Stimulated activated CD4-positive, alpha-beta T cell treated with anti-CD3 and anti-CD28 coated beads, Interleukin-12 subunit alpha, Interleukin-12 subunit beta, amount 100 ng/mL, for 4 hours (primary cell): ENCODE measurements at places on chromosomes 5 and 9.

DNA sequence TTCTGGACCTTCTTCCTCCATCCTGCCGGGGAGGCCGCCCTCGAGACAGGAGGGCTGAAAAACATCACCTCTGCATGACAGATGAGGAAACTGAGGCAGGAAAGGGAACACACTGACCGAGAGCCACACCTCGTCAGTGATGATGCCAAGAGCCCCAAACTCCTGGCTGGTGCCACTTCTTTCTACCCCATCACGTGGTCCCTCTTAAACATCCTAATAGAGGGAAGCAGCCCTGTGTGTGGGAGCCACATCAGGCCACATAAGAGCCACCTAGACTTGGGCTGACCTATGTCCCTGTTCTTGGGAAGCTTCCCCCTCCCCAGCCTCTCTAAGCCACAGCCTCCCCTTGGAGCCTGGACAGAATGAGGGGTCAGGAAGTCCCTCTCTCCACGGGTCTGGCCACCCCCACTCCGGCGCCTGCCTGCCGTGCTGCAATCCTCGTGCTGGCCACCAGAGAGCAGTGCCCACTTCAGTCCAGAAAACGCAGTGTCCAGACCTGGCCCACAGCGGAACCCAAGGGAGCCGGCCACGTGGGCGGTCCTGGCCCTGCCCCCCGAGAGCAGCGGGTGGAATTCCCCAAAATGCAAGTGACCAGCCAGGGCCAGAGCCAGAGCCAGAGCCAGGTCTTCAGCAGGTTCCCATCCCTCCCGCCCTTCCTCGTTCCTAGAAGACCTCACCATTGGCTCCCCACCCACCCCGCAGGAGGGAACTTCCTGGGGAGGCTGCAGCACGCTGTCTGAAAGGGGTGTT lies 54.7 kb upstream of the SARDH start:
- peak; percentile 52 for DNase-seq

DNA sequence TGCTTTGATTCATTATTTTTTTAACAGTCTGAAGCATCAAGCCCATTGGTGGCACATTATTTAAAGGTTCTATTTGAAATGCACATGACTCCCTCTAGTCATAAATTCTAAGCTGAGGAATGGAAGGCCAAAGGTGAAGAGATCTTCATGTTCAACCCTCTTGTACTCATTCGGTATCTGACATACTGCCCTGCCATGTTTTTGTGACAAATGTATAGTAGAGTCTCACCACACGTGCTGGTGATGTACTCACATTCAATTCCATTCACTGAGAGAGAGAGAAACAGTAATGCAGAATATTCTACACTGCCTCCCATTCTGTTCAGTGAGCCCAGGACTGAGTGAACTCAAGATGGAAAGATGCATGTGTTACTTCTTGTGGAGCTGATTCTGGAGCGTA lies 98.3 kb downstream of the GDA start:
- DNase-seq = no peak

DNA sequence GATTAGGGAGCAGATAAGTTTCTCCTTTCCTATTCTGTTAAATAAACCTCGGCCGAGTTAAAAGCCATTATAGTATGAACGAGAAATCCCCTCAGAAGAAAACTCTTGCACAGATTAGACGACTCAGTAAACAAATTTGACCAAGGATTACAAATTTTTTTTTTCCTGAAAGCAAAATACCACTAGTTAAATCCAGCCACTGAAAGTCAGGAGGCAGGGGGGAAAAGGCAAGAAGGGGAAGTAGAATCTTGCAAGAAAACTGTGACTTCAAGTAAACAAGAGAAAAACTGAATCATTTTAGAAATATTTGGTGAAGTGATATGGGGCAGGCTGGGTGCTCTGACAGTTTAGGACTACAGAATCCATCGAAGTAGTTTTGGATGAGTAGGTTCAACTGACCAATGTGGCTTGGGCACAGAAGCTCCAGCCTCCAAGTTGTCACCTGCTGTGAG lies 251.0 kb downstream of the DENND1A start:
- no peak for DNase-seq

- no peak for DNase-seq
Observed at GRCh38 chr5:58898006-58898405, 315.1 kb downstream of the RAB3C start.
